ENCODE measurements at places on chromosomes 16 and 17.

- no peak for DNase-seq
Observed at GRCh38 chr17:12492450-12492849, 173.2 kb upstream of the MYOCD start.

DNA sequence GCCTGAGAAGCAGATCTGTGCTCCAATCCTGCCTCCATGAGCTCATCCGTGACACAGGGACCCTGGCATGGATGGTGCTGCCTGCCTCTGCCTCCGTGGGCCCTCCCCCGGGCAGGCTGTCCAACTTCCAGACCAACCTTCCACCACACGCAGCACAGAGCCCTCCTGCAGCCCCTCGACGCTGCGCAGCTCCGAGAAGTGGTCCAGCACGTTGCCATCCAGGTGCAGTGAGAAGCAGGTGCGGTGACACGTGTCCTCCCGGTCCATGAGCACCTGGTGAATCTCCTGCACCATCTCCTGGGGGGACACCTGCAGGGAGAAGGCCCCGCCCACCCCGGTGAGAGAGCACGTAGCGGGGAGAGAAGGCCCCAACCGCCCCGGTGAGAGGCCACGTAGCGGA, 8.4 kb downstream of the CLUH start:
- no peak for DNase-seq

DNA sequence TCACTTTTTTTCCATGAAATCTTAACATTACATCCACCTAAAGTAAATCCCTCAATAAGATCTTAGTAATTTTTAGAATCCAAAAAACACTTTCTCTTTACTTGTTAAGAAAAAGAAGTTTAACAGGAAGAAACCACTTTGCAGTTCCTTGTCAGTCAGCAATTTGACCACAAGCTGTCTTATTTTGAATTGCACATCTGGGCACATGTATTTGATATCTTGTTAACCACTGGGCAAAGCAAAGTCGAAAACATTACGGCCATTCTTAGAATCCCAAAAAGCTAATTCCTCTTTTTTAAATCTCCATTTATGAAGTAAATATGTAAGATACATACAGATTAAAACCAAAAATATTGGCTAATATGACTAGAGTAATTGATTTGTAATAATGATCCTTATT, 1.1 kb downstream of the ABCA10 start:
- no peak for DNase-seq

DNA sequence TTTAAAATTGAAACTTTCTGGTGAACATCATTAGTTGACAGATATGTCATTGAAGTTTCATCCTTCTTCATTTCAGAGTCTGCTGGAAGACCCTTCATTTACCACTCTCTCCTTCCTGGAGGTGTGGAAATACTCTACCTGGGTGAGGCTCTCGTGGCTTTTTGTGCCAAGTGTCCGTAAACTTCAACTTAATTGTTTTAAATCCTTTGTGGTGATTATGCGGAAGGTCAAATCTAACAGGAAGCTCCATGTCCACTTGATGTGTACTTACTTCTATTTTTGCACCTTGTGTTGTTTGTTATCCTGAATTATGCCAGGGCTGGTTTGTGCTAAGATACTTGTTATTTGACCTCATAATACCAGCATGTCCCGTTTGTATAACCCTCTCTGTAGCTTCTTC, 129.2 kb downstream of the WWOX start:
- no peak for DNase-seq

DNA sequence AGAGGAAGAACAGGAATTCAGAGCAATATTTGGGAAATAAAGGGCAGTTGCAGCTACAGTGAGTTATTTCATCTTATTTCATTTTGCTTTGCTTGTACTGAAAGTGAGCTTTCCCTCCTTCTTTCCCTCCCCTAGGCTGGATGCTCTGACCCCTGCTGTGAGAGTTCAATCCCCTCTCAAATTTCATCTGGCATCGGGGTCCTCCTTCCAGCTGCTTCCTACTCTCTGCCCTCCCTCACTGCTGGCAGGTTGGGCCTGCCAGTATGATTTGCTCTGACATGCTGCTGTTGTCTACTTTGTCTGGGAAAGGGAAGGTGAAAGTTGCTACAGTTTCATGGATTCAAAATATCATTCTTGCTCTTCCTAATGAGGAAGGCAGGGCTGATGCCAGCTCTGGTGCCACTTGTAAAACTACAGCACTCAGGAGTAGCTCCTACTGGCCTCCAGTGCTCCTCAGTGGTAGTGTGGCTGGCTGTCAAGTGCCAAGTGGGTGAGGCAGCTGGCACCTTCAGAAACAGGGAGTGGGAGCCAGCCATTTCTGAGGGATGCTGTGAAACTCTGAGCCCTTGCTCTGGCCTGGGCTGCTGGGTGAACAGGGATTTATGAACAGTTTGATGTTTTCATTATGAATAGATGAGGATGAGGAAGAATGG, 408.6 kb downstream of the HAPSTR1 start:
- no peak for DNase-seq

DNA sequence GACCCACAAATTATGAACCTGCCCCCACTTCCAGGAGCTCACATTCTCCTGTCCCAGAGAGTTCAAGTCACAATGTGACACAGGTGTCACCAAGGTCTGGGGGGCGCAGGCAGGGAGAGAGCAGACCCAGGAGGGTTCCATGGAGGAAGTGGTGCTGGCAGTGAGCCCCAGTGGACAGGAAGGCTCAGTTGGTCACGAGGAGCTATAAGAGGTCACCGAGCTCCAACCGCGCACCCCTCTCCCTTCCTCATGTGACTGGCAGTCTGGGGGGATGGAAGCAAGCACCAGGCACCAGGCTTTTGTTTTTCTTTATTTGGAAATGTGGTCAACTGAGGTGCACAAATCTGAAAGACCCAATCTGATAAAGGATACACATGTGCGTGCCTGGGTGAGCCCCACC, 2.5 kb downstream of the ITGAD start:
- DNase-seq: no peak

Measured in stimulated activated CD4-positive, alpha-beta T cell treated with anti-CD3 and anti-CD28 coated beads, TNF-alpha, amount 100 ng/mL, for 48 hours (primary cell).